GOT3 (cell line): ENCODE measurements at places on chromosomes 4 and X.

DNA sequence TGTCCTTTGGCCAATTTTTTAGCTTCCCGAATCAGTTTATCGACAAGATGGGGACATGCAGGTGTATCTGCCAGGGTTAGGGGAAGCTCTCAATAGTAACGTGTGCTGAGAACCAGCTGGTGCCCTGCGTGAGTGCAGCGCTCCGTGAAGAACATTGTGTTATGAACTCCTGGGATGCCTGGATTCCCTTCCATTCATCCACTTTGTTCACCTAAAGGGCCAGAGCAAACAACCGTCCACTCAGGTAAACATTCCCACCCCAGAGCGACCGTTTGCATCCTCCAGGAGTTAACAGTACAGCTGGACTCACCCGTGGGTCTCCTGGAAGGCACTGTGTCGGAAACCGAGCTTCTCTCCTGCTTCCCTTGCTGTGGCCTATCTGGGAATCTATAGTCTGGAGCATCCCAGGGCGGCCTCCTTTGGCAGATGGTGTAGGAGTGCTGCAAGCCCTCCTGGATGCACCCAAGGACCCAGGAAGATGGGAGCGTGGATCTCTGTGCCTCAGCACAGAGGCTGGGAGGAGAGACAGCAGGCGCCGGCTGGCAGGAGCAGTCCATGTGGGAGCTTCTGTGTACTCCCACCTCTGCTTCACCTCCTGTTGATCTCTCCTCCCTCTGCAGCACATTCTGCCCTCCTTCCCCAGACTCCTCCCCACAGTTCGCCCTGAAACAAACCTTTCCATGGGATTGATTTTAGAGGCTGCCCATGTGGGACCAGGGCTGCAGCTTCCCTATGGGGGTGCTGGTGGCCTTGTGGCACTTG lies 62.7 kb downstream of the SHROOM2 start:
- no peak for DNase-seq

DNA sequence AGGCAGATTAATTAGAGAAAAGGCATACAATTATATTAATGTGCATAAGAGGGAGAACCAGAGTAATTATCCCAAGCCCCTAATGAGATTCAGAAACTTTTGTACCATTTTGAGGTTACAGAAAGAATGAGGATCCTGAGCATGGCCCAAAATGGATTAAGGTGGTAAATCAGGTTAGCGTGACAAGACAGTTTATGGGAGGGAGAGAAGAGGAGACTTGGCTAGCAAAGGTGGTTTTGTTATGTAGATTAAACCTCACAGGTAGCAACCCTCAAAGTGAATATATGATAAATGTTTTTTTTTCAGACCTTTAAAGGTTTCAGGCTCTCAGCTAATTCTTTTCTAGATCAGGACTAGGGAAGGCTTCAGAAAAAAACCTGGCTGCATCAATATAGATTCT lies 781.8 kb downstream of the FAM133A start:
- DNase-seq, result no peak

GRCh38 chrX:103439161-103439560 lies 62.8 kb downstream of the BEX3 start:
- DNase-seq, result no peak

GRCh38 chrX:7435822-7436221 lies 287.9 kb upstream of the PUDP start:
- no peak for DNase-seq

- DNase-seq, result no peak
Measured at GRCh38 chr4:7299010-7299907, 106.9 kb downstream of the SORCS2 start.
